A549 (cell line): ENCODE measurements at places on chromosomes 5 and 9.

DNA sequence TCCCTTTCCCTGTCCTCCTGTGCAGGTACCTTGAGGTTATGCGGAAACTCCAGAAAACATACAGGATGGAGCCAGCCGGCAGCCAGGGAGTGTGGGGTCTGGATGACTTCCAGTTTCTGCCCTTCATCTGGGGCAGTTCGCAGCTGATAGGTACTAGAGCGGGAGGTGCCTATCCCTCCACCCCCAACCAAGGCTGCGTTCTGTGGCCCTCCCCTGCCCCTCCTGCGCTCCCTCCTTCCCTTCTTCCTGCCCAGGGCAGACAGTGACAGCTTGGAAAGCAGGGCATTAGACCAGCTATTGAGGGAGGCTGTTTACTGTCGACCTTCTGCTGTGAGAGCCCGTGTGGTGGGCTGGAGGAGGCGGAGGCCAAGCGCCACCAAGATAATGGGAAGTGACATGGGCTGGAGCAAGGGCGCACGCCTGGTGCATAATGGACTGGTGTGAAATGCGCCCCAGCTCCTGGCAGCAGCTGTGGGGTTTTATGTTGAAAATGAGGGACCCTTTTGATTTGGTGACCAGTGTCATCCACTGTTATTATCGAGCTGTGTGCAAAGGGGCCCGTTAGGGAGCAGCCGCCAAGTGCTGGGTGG, 25.3 kb downstream of the PTPA start:
- DNase-seq = no peak

DNA sequence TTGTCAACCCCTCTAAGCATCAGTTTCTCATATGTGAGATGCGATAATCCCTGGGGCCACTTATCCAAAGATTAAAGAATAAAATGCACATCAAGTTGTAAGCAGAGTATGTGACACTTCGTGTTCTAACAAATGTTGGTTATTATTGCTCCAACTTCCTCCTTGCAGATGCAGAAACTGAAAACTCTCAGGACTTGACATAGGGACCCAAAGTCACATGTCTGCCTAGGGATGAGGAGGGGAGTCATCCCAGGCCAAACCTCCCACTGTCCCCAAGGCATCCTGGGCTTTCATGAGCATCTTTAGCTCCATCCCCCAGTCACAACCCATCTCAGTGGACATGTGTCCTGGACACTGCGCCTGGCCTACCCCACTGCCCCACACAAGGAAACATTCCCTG, 27.5 kb upstream of the SYK start:
- no peak for DNase-seq

- no peak for DNase-seq
Measured at GRCh38 chr5:146564007-146564762, 48.2 kb upstream of the GPR151 start.

DNA sequence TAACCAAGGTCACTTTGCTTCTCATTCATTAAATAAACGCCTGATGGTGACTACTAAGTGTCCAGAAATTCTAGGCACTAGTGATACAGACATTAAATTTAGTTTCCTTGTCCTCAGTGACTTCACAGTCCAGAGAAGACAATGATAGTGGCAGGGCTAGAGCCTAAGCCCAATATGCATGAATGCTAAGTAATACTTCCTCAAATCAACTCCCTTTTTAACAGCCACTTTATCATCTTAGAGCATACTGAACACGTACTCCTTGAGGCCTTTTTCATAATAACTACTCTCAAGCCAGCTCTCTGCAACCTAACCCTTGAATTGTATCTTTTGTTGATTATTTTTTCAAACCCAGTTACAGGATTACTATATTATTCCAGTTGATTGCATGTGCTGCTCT, 74.1 kb downstream of the STX17 start:
- no peak for DNase-seq

DNA sequence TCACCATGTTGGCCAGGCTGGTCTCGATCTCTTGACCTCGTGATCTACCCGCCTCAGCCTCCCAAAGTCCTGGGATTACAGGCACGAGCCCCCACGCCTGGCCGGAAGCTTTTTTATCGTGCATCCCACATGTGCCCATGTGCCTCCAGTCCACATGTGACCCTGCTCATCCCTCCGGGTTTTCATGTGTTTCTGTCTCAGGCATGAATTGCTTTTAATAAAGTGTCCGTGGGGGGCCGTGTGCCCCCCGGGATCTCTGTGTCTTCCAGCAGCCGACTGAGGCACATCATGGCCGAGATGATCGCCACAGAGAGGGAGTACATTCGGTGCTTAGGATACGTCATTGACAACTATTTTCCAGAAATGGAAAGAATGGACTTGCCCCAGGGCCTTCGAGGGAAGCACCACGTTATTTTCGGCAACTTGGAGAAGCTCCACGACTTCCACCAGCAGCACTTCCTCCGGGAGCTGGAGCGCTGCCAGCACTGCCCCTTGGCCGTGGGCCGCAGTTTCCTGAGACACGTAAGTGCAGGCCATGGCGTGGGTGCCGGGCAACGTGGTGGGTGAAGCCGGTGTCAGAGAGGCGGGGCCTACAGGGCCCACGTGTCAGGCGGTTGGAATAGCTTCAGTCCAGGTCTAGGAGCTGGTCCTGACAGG, 22.1 kb upstream of the LRRC14B start:
- no peak for DNase-seq

GRCh38 chr5:139446956-139447779, 7.8 kb upstream of the DNAJC18 start:
- no peak for DNase-seq

DNA sequence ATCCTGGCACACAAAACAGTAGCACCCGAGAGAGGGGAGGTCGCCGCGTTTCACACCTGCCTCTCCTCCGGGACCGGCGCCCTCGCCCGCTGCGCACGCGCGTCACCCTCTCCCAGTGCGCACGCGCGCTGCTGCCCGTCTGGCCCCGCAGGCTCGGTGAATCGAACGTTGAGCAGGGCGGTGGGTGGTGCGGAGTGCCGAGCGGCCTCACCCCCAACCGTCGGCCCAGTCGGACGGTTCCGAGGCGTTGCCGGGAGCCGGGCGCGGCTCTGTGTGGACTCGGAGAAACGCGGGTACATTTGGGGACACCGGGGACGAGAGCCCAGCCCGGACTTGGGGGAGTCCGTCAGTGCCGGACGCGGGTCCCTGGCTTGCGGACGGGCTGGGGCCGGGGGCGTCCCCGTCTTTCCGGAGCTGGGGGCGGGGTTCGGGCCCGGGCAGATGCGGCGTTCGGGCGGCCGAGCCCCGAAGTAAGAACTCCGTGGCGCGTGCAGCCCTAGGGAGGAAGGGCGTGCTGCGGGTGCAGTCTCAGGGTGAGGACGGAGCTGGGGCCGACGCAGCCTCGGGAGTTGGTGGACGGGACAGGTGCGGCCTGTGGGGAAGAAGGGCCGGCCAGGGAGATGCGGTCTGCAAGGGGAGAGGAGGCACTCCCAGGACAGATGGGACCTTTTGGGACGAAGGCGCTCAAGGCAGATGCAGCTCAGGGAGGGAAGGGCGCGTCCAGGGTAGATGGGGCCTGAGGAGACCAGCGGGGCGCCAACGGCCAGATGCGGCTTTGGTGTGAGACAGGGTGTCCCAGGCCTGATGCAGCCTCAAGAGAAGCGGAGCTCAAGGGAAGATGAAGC, at the start of gene POMT1:
POMT1 (plus strand) TSS at position 138 of the 845 bp plus-strand sequence. CDS start 1,301 bp downstream, outside the sequence.
- peak; percentile 90 for DNase-seq

GRCh38 chr5:133687212-133688061, 75.1 kb upstream of the FSTL4 start:
- no peak for DNase-seq

- DNase-seq = no peak
Measured at GRCh38 chr9:88272986-88273385, 115.3 kb upstream of the SPIN1 start.

DNA sequence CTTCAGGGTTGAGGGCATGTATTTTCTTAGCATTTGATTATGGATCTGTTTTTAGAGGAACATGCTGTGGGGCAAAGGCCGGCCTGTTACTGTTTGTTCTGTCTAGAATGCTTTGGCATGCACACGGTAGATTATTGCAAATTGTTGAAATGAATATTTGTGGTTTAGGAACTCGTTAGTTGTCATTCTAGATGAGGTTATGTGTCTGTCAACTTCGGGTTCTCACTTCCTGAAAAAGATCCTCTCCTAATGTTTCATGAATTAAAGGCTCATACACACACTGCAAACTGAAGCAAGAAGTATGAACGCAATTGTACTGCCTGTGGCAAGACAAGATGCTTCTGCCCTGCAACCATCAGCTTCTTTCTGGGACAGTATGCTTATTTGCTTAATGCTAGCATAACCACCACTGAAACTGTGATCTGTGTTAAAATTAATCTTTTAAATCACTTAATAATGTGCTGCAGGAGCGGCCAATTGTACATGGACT, 99.6 kb downstream of the BASP1 start:
- DNase-seq = peak; percentile 39

DNA sequence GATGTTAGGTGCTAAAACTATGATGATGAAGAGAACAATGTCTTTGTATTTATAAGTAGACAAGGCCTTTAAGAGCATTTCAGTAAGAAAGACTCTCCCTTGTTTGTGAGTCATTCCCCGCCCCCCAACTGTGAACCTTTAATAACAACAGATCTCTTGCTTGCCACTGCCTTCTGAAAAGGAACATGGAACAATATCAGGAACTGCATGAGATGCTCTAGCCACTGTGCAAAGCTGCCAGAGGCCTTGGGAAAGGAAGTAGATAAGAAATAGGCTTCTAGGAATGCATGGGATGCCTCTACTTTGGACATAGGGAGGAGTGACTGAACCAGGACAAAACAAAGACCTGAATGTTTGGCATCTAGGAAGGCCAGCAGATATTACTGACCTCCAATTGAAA, 296.1 kb upstream of the MPDZ start:
- no peak for DNase-seq

DNA sequence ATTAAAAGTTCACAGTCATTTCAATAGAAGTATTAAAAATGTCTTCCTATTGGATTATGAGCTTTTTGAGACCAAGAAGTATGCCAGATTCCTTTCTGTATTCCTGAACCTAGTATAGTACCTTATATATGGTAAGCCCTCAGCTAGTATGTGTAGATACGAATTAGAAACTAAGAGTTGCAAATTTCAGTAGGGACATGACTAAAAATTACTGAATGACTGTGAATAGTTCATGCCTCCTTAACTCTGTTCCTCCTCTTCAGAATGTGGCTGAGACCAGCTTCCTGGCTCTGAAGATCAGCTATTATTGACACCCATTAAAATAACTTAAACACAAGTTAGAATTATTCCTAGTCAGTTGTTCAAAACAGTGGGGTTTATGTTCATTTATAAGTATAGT, 19.7 kb downstream of the KDM3B start:
- DNase-seq = no peak

DNA sequence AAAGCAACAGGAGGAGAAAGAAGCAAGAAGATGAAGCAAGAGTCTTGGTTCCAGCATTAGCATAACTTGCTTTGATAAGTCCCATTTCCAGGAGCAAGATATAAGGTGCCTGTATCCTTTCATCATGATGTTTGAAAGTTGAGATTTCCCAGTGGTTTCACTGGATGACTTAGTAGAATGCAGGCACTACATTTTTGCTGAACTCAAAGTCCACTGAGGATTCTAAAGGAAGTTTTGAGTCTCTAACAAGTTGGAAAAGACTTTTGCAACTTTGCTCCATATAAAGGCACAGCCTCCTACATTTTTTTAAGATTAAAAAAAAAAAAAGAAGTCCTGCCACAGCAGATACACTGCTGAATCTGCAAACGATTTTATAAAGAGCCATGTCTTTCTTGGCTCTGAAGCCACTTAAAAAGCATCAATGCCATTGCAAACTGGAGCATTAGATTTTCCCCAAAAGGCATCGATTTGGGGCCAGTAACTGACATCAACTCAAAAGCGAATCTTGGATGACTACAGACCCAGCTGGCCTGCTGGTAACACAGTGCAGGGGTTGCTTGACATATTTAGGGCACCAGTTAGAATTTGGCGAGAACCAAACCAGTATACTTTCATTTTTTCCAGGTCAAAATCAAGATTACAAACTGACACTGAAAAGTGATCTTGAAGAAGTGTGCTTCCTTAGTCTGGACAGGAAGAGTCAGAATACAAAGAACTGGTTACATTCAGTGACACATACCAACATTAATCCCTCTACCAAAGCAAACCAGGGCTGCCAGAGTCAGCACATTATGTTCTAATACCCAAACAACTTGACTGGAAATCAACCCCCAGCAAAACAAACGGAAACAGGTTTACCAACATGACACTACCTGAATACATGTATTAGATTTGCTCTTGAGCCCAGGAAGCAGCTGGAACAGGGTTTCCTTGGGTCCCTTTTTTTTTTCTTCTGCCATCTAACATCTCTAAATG, 39.1 kb upstream of the KCNV2 start:
- no peak for DNase-seq

DNA sequence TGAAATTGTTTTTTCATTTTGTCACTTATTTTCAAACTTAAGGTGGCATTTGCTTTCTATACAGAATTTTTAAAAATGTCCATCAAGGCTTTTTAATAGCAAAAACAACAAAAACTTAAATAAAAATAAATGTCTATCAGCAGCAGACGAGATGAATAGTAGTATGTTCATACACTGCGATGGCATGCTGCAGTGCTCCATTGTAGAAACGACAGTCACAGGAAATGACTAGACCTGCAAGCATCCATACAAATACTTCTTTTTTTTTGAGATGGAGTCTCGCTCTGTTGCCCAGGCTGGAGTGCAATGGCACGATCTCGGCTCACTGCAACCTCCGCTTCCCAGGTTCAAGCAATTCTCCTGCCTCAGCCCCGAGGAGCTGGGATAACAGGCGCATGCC, 41.4 kb downstream of the COL23A1 start:
- no peak for DNase-seq

DNA sequence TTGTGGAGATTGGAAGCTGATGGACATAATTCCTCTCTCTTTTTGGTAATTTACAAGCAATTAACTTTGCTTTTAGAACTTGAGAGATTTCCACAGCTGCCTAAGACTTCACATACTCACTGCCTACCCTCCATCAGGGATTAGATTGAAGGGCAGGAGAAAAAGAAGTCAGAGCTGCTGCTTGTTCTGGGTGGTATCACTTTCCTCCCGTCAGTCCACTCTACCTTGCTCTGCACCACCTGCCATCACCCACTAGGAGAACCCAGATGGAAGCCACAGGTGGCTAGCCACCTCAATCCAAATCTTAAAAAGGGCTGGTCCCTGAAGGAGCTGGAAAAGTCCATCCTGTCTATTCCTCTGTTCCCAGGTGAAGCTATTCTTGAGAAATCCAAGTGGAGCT, 10.5 kb downstream of the IRF1 start:
- DNase-seq = no peak

- no peak for DNase-seq
Measured at GRCh38 chr5:61575103-61575502, 243.0 kb downstream of the ZSWIM6 start.
